Ovary (tissue), 10 donors: ENCODE measurements at places on chromosomes 6 and 20.

- DNase-seq, result no peak
Measured at GRCh38 chr6:12196326-12196936, 93.7 kb upstream of the EDN1 start.

GRCh38 chr20:43508604-43509040 is 1.1 kb downstream of the L3MBTL1 start:
- DNase-seq, result no peak

DNA sequence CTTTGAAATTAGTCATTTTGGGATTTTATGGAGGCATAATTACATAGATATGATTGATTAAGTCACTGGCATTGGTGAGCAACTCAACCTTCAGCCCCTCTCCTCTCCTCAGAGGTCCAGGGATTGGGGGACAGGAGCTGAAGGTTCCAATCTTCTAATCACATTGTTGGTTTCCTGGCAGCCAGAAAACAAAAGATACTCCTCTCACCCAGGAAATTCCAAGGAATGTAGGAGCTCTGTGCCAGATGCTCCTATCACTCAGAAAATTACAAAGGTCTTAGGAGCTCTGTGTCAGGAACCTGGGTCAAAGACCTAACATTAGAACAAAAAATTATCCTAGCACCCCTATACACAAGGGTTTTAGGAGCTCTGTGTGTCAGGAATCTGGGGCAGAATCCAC is 679.7 kb upstream of the ID4 start:
- DNase-seq, result no peak

DNA sequence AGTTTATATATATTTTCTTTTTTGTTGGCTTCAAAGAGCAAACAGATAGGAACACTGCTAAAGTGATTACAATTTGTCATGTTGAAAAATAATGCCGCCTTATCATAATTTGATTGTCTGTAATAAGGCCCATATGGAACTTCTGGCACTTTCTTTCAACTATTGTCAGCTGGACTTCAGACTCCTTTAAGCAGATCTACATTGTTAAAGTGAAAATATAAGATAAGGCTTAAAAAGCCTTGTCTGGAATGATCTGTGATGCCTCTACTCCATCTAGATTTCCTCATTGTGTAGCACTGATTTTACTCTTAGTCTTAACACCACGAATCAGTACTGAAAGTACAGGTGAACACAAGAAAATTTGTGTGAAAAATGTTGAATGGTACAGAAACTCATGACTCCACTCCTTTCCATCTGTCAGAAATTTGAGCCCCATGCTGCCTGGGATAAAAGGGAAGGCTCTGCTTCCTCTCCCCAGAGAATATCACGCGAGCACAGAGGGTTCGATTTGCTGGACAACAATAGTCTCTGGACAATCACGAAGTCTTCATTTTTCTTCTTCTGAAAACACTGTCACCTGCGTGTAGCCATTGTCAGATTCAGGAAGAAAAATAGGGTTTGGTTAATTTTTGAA is 56.0 kb downstream of the BCAS1 start:
- DNase-seq, result no peak

- DNase-seq, result no peak
Measured at GRCh38 chr6:31737991-31738979, 1.5 kb upstream of the MSH5 start.

DNA sequence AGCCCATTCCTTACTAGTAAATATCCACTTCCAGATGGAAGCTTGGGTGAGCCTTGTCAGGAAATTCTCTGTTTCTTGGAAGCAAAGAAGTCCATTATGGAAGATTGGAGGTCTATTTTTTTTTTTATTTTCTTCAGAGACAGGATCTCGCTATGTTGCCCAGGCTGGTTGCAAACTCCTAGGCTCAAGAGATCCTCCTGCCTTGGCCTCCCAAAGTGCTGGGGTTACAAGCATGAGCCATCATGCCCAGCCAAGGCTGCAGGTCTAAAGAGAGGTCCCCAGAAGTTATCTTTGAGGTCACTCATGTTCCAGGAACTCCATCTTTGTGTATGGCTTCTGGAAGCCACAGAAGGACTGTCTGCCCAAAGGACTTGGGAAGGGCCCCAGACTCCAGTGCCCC is 255.3 kb downstream of the LY86 start:
- no peak for DNase-seq

DNA sequence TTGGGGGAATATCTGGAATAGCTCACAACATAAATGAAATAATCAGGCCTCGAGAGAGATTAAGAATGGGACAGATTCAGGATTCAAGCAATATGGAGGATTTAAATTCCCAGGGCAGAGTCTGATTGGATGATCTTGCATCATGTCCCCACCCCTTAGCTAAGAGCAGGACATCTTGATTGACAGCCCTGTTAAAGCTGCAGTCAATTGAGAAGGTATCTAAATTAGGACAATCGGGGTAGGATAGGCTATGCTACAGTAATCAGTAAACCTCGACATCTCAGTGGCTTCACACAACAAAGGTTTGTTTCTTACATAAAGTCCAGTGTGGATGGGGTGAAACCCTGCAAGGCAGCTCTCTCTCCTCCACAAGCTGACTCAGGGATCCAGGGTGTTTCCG is 109.5 kb downstream of the EYA2 start:
- DNase-seq, result no peak

DNA sequence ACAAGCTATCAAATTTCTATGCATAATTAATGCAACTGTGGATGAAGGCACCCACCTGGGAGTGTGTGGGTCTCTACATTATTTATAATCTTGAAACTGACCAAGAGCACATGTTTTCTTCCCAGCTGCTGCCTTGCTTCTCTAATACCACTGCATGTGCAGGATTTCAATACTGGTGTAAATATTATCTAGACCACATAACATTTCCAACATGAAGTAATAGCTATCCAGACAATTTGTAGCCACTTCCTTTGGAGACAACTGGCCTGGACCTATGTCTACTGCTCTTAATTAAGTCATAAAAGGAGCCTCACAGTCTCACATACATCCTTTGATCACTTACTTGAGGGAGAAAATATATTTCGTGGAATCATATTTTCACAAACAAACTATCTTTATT is 180.7 kb downstream of the HIVEP2 start:
- DNase-seq, result no peak

DNA sequence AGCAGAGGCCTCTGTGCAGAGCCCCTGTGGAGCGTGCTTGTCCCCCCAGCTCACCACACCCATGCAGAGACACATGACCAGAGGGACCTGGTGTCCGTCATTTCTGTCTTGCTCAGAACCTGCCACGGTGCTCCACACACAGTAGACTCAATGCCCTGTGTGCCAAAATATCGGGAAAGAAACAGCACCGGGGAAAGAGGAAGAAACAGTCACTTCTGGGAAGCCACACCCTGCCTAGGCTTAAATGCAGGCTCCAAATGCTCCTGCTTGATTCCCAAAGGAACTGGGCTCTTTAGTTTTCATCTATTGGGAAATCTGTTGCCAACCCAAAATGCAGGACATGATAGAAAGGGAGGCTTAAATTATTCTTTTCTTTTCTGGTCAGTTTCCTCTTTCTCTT is 503.9 kb downstream of the CD83 start:
- DNase-seq, result no peak

DNA sequence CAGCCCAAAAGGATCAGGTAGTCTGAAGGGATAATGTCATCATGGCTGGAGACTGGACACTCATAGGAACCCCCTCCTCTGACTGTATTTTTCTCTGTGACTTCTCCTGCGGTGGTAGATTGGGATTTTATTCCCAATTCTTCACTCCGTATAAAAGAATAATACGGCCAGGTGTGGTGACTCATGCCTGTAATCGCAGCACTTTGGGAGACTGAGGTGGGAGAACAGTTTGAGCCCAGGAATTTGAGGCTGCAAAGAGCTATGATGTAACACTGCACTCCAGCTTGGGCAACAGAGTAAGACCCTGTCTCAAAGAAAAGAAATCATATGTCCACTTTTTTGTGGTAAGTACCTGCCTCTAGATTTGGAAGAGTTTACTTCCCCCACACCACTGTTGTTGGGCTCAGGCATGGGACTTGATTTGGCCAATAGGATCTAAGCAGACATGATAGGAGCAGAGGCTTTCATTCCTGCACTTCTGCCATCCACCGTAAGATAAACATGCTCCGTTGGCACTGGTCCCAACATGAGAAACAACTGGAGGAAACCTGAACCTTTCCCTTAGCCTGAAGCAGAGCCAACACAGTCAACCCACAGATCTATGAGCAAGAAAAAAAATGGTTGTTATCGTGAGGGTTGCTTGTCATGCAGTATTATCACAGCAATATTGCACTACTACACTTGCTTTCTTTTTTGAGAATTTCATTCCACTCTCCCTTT is 82.0 kb downstream of the JPH2 start:
- no peak for DNase-seq

GRCh38 chr20:49507741-49508434 is 25.4 kb upstream of the KCNB1 start:
- no peak for DNase-seq
